Cardiac septum (tissue), 1 donor: ENCODE measurements at places on chromosomes 6 and 20. TPM values are rescaled to one million over a fixed set of nuclear protein-coding genes. Genes with fewer than 3 reads are reported as not detected.
A peak's percentile ranks its signal among the peaks of the same experiment; 100 is the strongest.

DNA sequence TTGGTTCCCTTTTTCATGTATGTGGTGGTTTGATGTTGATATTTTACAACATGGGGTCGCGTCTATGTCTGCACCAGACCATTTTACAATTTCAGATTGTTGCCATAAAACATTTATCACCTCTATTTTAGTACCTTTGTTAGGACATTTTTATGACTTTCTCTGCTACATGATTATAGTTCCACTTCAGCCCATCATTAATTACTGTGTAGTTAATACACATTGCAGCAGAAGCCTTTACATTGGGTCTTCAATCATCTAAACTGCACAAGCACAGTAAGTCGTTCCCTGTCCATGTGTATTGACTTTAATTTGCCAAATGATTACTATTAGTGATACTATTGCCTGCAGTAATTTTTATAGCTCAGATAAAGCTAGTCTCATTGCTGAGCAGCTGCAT, 15.7 kb upstream of the TMEM217 start:
- no peak for DNase-seq

GRCh38 chr6:77482981-77483380, 19.7 kb upstream of the HTR1B start:
- no peak for DNase-seq

GRCh38 chr20:47380481-47380880, 24.0 kb upstream of the ZMYND8 start:
- no peak for DNase-seq

- DNase-seq = no peak
Measured at GRCh38 chr6:4403828-4404227, 268.5 kb upstream of the ECI2 start.

DNA sequence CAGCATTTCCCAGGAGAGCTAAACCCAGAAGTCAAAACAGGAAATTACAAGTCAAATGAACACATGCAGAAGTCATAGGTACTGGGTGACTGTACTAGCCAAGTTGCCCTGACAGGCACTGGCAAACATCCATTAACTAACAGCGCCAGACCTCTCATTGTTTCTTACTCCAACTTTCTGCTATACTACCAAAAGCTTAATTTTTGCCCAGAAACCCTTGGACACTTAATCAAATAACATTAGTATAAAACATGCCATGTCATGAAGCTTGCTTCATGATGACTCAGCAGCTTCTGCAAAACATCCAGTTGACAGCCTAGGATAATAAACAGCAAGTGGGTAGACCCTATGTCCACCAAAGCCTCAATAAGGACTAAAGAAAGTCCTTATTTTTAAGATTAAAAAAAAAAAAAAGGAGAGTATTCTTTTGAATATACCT, 3.5 kb downstream of the NUP153 start:
- no peak for DNase-seq

- no peak for DNase-seq
Measured at GRCh38 chr6:128333581-128334223, 186.7 kb downstream of the PTPRK start.

GRCh38 chr20:33609504-33609903, 52.6 kb upstream of the C20orf144 start:
- no peak for DNase-seq

GRCh38 chr20:9736373-9736772, 102.5 kb downstream of the PAK5 start:
- DNase-seq = no peak

GRCh38 chr20:9103955-9104354, 35.1 kb downstream of the PLCB4 start:
- no peak for DNase-seq

GRCh38 chr6:98516866-98517265, 317.5 kb upstream of the POU3F2 start:
- DNase-seq = no peak

- no peak for DNase-seq
Measured at GRCh38 chr6:3608159-3608558, 143.4 kb downstream of the PXDC1 start.

GRCh38 chr6:27836141-27836782, 75.9 kb downstream of the OR2B2 start:
- DNase-seq = no peak

GRCh38 chr6:140758169-140758877, 1374.4 kb upstream of the GJE1 start:
- DNase-seq = no peak

- no peak for DNase-seq
Measured at GRCh38 chr6:92521553-92521952, 897.8 kb downstream of the EPHA7 start.

GRCh38 chr6:167840160-167840525, 13.4 kb downstream of the AFDN start:
- no peak for DNase-seq

- no peak for DNase-seq
Measured at GRCh38 chr20:3409417-3409816, 1.9 kb upstream of the DNAAF9 start.

DNA sequence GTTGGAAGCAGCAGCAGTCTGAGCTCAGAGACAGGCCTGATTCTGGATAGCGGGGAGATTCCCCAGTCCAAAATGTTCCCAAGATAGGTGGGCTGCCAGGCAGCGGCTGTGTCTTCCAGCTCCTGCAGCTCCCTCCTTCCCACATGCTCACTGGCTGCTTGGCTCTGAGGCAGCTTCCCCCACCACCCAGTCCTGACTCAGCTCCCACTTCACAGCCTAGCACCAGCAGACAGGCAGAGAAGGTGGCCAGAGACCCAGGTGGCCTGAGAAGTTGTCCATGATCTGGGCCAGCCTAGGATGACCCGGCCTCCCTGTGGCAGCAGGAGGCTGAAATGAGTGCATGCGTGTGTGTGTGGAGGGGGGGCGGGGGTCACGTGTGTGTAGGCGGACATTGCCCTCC, 94.9 kb downstream of the MDGA1 start:
- no peak for DNase-seq

DNA sequence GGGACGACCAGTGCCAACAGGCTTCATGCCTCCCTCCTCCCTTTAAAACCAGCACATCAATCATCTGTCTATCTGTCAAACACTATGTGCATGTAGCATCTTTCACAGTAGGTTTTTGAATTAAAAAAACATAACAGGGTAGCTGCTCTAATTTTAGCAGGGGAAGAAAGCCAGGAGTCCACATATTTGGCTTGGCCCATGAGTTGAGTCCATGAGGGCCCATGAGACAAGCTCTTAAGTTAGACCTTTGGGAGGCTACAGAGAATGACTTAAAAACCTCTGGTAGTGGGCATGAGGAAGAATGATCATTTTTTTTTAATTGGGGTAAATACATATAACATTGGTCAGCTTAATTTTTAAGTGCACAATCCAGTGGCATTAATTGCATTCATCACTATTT, 194.9 kb downstream of the UTRN start:
- DNase-seq = no peak

- DNase-seq = no peak
Measured at GRCh38 chr20:35446356-35447078, 8.5 kb upstream of the GDF5 start.

GRCh38 chr20:17562804-17563305, 7.0 kb upstream of the DSTN start:
- no peak for DNase-seq

DNA sequence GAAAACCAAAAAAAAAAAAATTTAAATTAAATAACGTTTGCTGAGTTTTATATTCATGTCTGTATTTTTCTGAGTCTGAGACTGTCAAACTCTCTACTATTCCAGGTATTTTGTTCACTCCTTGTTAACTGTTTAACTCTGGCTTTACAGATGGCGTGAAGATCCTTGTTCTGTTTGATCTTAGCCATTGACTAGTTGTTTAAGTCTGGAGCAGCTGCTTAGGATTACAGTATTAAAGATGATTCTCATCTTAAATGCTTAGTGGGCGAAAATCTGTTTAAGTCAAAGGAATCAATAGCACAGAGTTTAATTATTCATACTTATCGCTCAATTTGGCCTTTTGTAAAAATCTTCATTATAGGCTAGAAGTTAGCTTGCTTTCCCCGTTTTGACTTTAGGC, 2.4 kb downstream of the PHACTR2 start:
- DNase-seq = no peak

DNA sequence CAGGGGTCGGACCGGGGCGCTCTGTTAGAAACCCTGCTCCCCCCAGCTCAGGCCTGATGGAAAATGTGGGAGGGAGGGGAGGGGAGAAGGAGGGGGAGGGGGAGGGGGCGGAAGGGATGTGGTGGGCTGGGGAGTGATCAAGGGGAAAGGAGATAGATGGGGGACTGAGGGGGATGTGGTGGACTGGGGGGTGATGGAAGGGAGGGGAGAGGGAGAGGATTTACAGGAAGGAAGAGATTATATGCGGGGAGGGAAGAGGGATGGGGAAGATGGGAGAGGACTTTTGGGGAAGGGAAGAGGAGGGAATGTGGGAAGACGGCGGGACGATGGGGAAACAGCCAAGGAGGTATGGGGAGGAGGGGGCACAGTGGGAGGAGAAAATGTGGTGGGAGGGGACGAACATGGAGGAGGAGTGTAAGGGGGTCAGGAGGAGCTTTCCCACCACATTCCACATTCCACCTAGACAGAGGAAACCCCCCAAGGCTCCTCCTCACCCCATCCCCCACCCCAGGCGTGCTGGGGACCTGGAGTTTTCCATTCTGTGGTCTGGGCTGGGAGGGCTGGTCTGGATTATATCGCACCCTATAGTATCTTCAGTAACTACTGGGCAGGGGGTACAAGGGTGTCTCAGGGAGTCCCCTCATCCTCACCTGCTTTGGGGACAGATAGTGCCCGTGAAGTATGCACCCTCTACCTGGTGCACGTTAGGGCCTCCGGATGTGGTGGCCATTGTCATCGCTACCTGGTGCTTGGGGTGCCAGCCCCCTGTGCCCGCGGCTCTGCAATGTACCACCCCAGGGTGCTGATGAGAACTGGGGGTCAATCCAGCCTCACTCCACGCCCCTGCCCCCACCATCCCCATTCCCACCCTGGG, 578 bp upstream of the PTGIS start:
- peak; percentile 64 for DNase-seq

DNA sequence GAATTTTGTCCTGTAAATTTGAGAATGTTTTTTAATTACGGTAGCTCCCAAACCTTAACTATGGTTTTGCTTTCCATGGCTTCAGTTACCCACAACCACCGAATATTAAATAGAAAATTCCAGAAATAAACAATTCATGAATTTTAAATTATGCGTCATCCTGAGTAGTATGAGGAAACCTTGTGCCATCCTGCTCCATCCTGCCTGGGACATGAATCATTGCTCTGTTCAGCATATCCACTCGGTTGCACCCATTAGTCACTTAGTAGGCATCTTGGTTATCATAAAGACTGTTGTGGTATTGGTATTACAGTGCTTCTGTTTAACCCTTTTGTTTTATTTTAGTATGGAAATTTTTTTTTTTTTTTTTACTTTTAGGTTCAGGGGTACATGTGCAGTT, 39.7 kb downstream of the KCNS1 start:
- no peak for DNase-seq

GRCh38 chr6:130843575-130844320, 16.5 kb downstream of the SMLR1 start:
- no peak for DNase-seq

GRCh38 chr20:56974499-56975250, 291.8 kb downstream of the BMP7 start:
- DNase-seq = no peak

DNA sequence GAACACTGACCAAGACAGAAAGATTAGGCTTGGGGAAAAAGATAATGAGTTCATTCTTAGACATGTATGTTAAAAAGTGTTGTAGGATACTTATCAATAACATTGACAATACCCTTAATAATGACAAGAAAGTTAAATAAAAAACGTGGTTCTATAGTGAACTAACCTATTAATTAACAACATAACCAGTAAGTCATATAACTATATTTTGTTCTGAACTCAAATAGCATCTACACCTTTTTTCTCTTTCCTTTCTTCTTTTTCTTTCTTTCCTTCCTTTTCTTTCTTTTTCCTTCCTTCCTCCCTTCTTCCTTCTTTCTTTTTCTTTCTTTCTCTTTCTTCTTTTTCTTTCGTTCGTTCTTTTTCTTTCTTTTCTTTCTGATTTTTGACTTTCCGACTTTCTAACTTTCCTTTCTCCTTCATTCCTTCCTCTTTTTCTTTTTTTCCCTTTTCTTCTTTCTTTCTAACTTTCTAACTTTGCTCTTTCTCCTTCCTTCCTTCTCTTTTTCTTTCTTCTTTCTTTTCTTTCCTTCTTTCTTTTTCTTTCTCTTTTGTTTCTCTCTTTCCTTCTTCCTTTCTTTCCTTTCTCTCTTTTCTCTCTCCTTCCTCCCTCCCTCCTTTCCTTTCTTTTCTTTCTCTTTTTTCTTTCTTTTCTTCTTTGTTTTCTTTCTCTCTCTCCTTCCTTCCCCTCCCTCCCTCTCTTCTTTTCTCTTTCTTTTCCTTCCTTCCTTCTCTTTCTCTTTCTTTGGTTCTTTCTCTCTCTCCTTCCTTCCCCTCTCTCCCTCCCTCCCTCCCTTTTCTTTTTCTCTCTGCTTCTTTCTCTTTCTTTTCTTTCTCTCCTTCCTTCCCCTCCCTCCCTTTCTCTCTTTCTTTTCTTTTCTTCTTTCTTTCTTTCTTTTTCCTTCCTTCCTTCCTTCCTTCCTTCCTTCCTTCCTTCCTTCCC, 24.6 kb downstream of the PRSS35 start:
- DNase-seq = no peak

DNA sequence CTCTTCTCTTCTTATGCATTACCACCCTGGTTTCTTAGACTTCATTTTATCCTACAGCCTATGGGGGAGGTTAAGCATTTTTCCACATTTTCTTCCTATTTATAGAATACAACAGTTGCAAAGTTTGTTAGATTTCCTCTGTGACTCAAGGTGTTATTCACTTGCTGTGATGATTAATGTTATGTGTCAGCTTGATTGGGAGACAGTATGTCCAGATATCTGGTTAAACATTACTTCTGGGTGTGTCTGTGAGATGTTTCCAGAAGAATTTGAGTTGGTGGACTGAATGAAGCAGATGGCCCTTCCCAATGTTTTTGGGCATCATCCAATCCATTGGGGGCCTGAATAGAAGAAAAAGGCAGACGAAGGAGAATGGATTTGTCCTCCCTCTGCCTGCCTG, 131.3 kb downstream of the C6orf118 start:
- DNase-seq = no peak

Gene OTOR
- not detected for total RNA-seq

Gene ZNF391
- total RNA-seq = 0.62 TPM

Gene HLA-F
- total RNA-seq = 40.4 TPM

Gene RAET1G
- 0.35 TPM for total RNA-seq

Gene GJA10
- total RNA-seq = not detected

Gene DSP
- 241 TPM for total RNA-seq

Gene HCRTR2
- not detected for total RNA-seq

Gene SAMD10
- 4.0 TPM for total RNA-seq

Gene ARMC2
- total RNA-seq = 11.0 TPM

Gene PFDN4
- total RNA-seq = 28.1 TPM
